ENCODE measurements at places on chromosomes 16 and 17. TPM values are rescaled to one million over a fixed set of nuclear protein-coding genes. Genes with fewer than 3 reads are reported as not detected.

DNA sequence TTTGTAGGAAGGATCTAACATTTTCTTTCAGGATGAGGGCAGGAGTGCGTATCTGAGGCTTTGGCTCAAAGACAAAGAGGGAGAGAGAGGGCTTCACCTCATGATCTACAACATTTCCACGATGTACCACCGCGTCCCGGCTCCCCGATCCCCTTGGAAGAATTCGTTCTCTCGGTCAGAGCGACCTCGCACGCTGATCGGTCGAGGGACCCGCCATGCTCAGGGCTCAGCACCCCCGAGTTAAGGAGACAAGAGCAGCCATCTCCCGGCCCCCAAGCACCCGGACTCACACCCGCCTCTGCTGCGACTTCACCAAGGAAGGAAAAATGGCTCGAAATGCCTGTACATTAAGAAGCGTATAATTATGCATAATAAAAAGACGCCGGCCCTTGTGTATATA, 89.5 kb upstream of the RPL38 start:
- DNase-seq, result no peak

DNA sequence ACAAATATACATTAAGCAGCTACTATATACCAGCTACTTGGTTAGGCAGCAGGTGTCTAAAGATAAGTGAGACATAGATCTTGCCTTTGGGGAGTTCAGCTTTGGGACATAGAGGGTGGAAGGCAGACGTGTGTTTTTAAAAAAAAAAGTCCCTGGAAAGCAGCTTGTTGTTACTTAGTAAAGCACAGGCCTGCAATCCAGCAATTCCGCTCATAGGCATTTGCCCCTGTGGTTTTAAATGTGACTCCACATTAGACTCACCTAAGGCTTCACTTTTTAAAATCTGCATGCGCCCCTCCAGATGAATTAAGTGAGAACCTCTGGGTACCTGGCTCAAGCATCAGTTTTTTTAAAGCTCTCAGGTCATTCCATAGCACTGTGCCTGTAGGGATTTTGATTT, 7.2 kb upstream of the MLYCD start:
- DNase-seq, result no peak

Gene GUCY2D
- total RNA-seq, result 0.29 TPM

DNA sequence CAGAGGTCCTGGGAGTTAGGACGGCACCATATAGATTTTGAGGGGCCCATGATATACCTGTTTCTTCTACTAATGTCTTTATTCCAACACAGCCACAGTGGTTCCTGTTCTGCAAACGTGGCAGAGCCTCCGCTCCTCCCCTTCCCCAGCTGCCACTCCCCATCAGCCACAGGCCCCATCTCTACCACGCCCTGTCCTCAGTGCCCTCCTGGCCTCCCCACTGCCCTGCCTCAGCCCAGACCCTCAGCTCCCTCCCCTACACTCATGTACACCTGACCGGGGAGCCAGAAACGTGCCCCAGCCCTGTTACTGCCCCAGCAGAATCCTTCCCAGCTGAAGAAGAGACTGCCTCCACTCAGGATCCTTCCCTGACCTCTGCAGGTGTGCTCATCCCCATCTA, 11.9 kb upstream of the RBFOX3 start:
- DNase-seq, result peak; percentile 37

Gene APPBP2
- total RNA-seq, result 44.8 TPM

Gene EVI2A
- not detected for total RNA-seq

Gene ZDHHC1
- total RNA-seq, result 11.3 TPM

GRCh38 chr16:11571549-11571948, 15.2 kb downstream of the LITAF start:
- DNase-seq, result no peak

Gene CDH11
- 34.5 TPM for total RNA-seq

GRCh38 chr17:2961446-2961845, 102.0 kb downstream of the OR1D5 start:
- no peak for DNase-seq

Gene ST6GALNAC2
- 10.4 TPM for total RNA-seq

DNA sequence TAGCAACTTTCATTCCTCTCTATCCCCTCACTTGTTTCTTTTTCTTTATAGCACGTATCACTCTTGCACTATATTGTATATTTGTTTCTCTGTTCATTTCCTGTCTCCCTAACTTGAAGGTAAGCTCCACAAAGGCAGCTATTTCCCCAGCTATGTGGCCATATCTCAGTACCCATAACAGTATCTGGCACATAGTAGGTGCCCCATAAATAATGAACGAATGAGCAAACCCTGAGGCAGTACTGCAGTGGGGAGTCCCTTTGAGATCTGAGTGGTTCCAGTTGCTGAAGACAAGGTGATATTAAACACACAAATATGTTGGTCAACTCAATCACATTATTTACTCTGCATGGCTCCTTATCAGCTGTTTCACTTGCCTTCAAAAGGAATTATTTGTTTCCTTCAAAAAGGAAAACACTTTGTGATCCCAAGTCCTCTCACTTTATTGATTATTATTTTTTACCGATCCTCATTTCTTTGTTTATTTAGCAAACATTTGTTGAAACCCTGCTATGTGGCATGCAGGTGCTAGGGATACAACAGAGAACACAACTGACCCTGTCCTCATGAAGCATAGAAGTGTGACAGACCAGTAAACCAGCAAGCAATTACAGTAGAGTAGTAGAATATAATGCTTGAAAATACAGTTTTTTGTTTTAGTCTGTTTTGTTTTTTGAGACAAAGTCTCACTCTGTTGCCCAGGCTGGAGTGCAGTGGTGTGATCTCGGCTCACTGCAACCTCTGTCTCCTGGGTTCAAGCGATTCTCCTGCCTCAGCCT, 5.7 kb upstream of the ADAP2 start:
- no peak for DNase-seq

GRCh38 chr17:61064087-61064951, 335.3 kb upstream of the TBX2 start:
- no peak for DNase-seq

DNA sequence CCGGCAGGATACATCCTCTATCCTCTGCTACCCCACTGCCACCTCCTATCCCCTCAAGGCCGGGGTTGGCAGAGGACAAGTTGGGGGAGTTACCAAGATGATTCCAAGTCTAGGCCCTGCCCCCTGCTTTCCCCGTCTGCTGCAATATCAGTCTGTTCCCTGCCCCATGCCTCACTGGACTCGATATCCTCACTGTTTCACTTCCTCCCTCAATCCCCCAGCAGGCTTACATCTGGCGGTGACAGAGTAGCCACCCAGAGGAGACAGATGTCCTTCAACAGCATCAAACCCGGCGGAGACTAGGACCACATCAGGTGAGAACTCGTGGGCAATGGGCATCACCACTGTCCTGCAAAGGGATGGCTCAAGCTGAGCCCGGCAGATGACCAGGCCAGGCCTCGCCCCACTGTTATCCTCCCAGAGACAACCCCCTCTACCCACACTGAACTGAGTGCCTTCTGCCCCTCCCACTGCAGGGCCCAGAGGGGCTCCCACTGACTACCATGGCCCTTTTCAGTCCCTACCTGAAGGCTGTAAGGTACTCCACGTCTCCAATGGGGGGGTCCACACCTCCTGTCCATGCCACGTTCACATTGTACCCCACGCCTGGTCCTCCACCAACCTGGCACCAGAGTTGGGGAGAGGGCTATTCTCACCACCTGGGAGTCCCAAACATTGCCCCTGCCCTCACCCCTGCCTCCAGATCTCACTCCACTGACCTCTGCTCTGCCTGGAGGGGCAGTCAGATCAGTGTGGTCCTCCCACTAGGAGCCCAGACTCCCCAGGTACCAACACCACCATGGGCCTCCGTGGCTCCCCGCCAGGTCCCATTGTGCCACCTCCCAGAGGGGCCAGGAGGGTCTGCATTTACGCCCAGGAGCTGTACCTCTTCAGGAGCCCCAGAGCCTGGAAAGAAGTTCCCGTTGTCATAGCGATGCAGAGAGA, 9.6 kb downstream of the G6PC3 start:
- no peak for DNase-seq

DNA sequence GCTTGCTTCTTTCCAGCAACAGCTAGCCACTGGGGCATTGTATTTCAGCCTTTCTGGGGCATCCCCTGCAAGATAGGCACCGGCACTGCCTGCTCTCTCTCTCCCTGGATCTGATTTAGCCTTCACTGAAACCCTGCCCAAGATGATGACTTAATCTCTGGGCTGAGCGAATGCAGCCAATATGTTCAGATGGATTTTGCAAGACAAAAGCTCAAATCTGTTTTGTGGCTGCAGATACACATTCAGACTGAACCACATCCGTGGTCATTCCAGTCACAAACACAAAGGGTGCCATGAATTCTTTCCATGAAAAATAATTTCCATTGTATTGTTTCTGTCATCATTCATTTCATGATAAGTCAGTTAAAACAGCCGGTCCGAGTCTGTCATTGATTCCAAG, 24.2 kb downstream of the SOST start:
- no peak for DNase-seq

Gene USP43
- total RNA-seq, result 6.6 TPM

- DNase-seq, result no peak
These were observed 202.1 kb upstream of the IRX3 start for GRCh38 chr16:54488729-54489128.

GRCh38 chr17:80354336-80354735, 60.6 kb upstream of the ENDOV start:
- DNase-seq, result no peak

GRCh38 chr17:48036693-48037035, 933 bp downstream of the COPZ2 start:
- DNase-seq, result no peak

DNA sequence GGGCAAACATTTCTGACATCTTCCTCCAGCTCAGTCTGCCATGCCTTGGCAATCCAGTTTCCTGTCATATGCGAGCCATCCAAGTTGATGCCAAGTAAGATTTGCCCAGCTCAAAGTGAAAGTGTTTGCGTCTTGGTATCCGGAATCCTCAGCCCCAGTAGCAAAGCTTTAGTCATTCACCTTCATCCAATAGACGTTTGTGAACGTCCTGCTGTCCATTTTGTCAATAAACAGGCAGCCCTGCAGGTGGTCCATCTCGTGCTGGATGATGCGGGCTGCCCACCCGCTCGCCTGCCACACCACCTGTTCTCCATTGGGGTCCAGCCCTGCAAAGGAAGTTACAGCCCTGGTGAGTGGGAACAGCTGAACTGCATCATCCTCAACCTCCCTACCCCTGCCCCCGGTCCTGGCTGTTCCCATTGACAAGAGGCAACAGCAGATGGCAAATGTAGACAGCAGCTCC, 1.5 kb downstream of the PDF start:
- DNase-seq, result no peak

- DNase-seq, result no peak
These were observed 154.1 kb upstream of the SOX9 start for GRCh38 chr17:71966459-71967313.

DNA sequence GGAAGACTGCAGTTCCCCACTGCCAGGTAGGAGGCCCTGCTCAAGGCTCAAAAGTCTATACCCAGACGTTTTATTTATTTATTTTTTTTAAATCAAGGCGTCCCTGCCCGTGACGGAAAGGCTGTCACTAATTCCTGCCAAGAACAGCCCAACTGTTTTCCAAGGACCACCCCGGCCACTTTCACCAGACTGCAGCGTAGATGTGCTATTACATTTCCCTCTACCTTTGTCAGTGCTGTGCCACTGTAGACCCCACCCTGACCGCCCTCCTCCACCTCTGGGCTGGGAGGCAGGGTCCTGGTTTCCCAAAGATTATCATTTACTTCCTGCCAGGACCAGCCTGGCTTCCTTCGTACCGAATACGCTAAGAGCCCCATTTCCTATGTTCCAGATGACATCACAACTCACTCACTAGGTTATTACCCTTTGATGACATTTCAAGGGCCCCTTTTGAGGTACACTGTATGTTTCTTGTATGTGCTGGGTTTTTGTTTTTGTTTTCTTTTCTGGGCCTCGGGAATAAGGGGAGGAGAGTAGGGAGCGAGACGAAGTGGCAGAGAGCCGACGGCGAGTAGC, 6.3 kb upstream of the RNF227 start:
- DNase-seq, result no peak

DNA sequence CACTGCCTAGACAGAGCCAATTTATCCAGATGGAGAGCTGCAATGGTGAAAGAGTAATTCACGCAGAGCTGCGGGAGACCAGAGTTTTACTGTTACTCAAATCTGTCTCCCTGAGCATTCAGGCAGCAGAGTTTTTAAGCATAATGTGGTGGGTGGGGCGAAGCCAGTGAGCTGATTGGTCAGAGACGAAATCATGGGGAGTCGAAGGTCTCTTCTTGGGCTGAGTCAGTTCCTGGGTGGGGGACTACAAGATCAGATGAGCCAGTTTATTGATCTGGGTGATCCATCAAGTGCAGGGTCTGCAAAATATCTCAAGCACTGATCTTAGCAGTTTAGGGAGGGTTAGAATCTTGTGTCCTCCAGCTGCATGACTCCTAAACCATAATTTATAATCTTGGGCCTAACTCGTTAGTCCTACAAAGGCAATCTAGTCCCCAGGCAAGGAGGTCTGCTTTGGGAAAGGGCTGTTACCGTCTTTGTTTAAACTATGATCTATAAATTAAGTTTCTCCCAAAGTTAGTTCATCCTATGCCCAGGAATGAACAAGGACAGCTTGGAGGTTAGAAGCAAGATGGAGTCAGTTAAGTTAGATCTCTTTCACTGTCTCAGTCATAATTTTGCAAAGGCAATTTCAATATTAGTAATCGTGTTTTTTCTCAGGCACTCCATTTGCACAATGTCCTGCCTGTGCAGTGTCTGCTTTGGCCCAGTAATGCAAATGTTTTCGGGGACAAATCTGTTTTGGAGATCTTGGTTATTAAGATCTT, 27.0 kb downstream of the PIGL start:
- no peak for DNase-seq

All from type B pancreatic cell (in vitro differentiated cells).